GF-D8 (cell line): ENCODE measurements at places on chromosomes 11 and 22.

DNA sequence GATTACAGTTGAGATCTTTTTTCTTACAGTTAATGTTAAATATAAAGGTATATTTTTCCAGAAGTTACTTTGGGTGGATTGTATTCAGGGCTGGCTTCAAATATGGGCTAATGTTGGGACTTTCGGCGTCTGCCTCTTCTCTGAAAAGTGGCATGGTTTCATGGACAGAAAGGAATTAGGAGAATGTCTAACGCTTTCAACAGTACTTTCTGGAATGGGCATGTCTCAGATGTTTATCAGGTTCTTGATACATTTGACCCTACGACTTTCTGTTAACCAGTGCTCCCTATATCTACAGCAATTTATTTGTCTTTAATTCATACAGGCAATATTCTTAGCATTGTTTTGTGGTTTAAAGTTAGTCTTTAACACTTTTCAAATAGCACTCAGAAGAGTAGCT, 33.7 kb downstream of the ZC3H12C start:
- DNase-seq: no peak

- DNase-seq: no peak
These were observed 344.6 kb upstream of the C11orf87 start for GRCh38 chr11:109077291-109077920.

GRCh38 chr11:102494216-102494615, 36.3 kb downstream of the MMP7 start:
- DNase-seq: no peak

GRCh38 chr11:68303083-68303482, 9.3 kb upstream of the LRP5 start:
- DNase-seq: no peak

DNA sequence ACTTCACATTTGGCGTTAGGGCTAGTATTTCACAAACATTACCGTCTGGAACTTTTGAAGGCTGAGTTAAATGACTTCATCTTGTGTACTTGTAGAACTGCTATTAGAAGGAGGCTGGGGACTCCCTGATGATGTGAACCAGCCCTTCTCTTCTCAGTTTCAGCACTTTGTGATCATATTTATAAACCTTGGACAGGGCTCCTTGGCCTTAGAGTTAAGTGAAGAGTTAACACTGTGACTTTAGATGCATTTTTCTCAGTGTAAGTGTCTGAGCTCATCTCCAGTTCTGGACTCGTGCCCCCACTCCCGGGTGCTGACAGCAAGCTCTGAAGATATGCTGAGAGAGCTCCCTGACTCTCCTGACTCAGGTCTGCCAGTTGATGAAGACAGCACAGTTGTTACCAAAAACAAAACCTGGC, 8.4 kb downstream of the MIAT start:
- DNase-seq: no peak

- DNase-seq: peak; percentile 85
These were observed at the start of gene CASTOR1 for GRCh38 chr22:30289141-30289979. CASTOR1 (minus strand) TSS chr22:30289505; CDS start chr22:30289497, 8 bp downstream.

DNA sequence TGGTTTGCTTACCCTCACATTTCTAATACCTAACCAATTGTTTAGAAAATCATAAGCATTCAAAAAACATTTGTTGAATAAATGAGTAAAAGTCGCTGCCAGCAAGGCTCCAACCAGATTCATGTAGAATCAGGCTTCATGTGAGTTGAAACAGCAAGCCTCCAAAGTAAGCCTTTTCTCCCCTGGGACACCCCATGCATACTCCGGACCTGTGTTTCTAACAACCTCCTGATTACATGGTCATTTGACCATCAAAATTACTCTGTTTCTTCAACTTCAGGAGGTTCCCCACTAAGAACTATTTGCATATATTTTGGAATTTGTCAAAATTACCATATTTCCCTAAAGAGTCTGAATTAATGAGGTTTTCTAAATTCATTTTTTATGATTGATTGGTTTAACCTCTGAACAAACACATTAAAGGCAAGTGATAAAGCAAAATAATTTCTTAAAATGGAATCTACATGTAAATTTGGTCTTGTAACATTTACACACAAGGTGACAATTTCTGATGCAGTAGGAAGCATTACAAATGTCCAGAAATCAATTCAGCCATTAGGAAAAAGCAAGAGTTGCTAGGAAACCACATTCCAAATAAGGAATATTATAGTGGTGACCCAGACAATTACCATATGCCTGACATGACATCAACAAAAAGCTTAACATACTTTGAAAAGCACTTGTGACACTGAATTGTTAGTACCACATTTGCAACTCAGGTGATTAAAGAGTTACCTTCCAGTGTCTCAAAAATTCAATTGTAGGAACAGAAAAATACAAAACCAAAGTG, 252.6 kb downstream of the GUCY1A2 start:
- DNase-seq: no peak

- DNase-seq: no peak
These were observed 21.1 kb downstream of the SHISA8 start for GRCh38 chr22:41893591-41894375.

DNA sequence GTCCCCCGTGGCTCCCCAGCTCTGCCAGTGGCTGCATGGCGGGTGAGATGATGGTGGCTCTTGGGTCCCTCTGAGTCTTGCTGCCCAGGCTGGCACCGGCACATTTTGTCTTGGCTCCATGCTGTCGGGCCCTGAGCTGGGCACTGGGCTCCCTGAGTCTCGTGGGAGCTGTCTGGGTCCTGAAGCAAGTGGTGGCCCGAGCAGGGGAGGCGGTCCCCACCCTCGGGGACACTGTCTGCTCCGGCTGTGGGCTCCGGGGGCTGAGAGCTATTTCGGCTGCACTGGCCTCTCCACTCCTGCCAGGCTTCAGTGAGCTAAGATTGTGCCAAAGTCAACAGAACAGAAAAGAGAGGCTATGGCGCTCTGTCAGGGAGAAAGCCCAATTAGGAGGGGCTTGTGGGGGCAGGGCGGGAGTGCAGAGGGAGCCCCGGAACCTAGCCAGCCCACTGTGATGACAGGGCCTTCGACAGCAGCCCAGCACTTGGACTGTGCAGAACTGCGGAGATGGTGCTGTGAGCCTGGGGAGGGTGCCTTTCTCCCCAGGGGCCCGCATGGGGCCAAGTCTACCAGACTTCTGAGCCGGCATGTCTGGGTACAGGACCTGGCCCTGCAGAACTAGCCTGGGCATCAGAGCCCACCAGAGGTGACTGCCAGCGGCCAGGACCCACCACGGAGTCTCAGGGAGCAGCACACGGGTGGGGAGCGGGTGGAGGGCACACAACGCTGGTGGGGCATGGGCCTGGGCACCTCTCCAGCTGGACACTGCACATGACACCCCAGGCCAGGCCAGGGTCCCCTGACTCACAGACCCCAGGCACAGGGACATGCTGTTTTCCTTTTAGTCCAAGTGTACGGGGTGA, 38.0 kb downstream of the RTN4R start:
- DNase-seq: no peak

- DNase-seq: no peak
These were observed 377.1 kb upstream of the ISX start for GRCh38 chr22:34688825-34689224.

- DNase-seq: no peak
These were observed 326.6 kb upstream of the PITPNB start for GRCh38 chr22:28245579-28246224.

DNA sequence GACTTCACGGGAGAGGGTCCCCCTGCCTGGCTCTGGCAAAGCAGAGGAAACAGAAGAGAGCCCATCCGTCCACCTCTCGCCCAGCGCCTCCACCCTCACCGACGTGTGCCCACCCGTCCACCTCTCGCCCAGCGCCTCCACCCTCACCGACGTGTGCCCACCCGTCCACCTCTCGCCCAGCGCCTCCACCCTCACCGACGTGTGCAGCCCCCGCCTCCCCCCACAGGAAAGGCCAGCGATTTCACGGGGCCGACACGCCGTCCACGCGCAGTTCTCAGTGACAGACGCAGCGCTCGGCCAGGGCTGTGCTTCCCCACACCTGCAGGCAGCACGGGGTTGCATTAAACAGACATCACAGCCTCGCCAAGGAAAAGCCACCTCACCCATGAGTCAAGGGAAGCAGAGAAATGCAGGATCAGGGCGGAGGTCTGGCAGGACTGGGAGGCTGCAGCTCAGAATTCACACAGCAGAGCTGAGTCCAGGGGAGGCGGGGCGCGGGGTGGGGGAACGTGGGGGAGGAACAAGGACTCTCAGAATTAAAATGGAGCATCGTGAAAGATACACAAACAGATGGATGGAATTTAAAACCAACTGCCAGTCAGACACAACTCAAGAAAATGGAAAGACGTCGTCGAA, 377.7 kb downstream of the BRD1 start:
- no peak for DNase-seq
